Osteocyte (in vitro differentiated cells): ENCODE measurements at places on chromosomes 1 and 21. TPM values are rescaled to one million over a fixed set of nuclear protein-coding genes. Genes with fewer than 3 reads are reported as not detected.

DNA sequence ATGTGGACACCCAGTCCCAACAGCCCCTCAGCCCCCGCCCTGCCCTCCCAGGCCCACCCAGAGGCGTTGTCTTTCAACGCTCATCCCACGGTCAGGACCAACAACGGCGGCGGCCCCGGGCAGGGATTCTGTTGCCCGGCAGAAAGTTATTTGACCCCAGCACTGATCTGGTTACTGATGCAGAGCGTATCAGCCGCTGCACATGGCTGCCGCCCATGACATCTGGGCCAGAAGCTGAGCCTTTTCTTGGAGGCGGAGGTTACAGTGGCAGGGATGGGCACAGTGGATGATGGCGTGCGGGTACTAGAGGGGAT lies 127.1 kb upstream of the ARHGEF16 start:
- no peak overlapping the region for H3K27ac ChIP-seq
- H3K4me1 ChIP-seq = peaks cover 6% of the 10 kb centered on the region
- no peak for DNase-seq
- H3K4me3 ChIP-seq = no peak overlapping the region

The PPM1J gene
- 0.67 and 1.1 TPM in 2 replicates for total RNA-seq

DNA sequence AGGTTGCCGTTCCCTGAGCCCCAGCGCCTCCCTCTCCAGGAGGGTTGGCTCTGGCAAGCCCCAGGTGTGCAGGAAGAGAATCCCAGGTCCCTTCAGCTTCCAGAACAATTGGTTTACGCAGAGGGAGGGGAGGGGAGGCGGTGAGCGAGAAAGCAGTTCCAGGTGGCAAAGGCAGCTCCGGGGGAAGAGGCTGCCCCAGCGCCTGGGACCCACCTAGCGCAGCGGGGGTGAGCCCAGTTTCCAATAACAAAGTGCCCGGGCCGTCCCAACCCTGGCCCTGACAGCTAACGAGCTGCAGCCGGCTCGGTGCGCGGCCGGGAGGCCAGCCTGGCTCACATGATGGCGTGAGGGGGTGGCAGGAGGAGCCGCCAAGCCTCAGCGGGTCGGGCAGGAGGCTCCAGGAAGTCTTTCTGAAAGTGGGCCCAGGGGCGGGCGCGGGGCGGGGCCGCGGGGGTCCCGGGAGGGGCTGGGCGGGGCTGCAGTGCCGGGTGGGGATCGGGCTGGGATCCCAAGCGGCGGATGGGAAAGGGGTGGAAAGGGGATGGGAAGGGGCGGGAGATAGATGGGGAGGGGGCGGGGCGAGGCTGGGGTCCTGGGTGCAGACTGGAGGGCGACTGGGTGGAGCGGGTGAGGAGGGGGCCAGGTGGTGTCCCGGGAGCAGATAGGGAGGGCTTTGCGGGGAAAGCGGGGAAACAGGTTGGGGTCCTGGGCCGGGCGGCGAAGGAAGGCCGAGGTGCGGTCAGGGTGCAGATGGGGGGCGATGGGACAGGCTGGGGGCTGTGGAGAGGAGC lies 22.8 kb downstream of the DHRS3 start:
- no peaks in the 10 kb centered on the region for H3K27me3 ChIP-seq
- peaks cover 3% of the 10 kb centered on the region for H3K36me3 ChIP-seq
- peaks cover 40% of the 10 kb centered on the region for H3K4me1 ChIP-seq
- peak overlapping the region; percentile 46 for H3K4me3 ChIP-seq
- DNase-seq = no peak

DNA sequence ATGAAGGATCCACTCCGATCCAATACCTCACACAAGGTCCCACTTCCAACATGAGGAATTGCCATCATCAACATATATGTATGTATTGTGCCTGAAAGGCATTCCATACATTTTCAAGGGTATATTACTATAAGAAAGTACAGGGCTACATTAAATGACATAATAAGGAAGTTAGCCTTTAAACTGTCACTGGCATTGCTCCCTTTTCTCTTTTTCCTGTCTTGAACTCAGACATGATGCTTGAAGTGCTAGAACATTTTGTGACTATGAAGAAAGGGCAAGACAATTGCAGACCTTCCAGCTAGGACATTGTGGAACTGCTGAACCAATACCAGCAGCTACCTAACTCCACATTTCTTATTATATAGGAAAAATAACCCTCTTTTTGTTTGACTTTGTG lies 2.9 kb upstream of the TSPAN2 start:
- H3K27me3 ChIP-seq = peaks cover 7% of the 10 kb centered on the region
- no peak overlapping the region for H3K27ac ChIP-seq
- no peaks in the 10 kb centered on the region for H3K36me3 ChIP-seq
- peaks cover 9% of the 10 kb centered on the region for H3K4me1 ChIP-seq

DNA sequence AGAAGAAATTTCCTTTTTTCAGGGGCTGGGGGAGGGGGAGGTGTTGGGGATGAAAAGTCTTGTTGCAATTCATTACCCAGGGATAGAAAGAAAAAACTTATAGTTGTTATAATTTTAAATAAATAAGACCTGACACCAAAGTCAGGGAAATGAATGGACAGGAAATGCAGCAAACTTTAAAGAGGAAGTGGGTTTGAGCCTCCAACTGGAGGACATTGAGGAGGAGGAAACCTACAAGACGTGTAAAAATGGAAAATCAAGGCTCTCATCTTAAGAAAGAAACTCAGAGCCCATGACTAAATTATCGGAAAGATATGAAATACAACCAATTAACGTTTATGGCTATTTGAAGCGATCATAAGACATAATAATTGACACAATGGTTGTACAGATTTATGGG lies 54.4 kb downstream of the NIBAN1 start:
- H3K4me1 ChIP-seq = no peaks in the 10 kb centered on the region
- DNase-seq = no peak
- H3K4me3 ChIP-seq = no peak overlapping the region

DNA sequence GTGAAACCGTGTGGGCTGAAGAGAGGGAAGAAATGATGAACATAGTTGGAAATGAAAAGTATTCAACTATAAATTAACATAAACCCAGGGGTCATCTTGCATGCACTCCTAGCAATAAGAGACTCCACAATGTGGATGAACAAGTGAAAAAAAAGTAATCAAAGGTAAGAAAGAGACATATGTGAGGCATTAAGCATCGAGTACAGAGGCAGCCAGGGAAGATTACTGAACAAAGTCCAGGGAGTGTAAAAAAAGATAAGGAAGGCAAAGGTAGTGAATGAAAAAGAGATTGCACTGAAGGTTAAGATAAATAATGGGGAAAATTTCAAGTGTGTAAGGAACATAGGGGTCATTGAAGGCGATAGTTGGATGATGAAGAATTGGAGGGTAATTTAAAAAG lies 330.8 kb upstream of the PROX1 start:
- no peak for DNase-seq
- H3K4me1 ChIP-seq = no peaks in the 10 kb centered on the region
- no peak overlapping the region for H3K27ac ChIP-seq
- H3K36me3 ChIP-seq = no peaks in the 10 kb centered on the region

DNA sequence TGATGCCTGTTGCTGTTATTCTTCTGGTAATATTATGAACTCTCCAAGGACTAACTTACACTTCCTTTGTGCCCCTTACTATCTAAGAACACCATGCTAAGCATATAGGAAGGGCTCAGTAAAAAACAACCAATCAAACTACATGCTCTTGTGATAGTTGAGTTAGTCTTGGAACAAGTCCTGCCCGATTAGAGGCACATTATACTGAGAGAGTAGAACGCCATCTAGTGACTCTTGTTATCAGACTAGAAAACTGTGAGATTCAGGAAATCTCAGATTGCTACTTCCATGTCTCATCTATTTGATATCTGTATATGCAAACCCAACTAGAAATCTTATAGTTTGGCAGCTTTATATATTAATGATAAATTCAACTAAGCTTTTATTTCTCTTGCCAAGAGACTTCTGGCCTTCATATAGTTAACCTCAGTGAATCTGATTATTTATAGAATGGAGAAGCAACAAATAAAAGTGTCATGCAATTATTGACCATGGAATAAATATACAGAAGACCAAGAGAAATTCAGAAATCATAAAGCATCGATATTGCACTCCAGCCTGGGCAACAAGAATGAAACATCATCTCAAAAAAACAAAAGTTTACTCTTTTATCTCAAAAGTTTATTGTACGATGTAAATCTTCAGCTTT lies 7.8 kb upstream of the SRRM1 start:
- no peak overlapping the region for H3K4me3 ChIP-seq
- no peak for DNase-seq

DNA sequence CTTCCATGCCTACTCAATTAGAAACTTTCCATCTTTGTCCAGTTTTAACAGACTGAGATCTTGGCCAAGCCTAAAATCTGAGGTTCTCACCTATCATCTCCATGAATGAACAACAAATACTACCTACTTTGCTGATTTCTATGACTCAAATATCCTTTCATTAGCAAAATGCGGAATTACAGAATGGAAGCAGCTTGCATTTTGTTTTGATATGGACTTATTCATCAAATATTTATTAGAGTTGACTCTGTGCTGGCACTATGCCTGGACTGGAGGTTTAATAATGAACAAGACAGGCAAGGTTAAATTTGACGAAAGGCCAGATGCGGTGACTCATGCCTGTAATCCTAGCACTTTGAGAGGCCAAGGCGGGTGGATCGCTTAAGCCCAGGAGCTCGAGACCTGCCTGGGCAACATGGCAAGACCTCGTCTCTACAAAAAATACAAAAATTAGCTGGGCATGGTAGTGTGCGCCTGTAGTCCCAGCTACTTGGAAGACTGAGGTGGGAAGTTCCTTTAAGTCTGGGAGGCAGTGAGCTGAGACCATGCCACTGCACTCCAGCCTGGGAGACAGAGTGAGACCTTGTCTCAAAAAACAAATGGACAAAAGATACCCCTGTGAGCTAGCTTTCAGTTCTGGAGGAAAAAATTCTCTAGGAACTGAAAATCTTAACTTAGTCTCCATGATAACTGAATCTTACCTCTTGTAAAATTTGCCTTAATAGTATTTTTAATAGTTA lies 29.4 kb upstream of the SOD1 start:
- H3K27ac ChIP-seq = peak overlapping the region; percentile 72
- H3K27me3 ChIP-seq = peaks cover 2% of the 10 kb centered on the region
- peaks cover 19% of the 10 kb centered on the region for H3K4me1 ChIP-seq
- peak overlapping the region; percentile 12 for H3K4me3 ChIP-seq

GRCh38 chr1:34549199-34549598 lies 205.6 kb upstream of the GJB5 start:
- no peak overlapping the region for H3K4me3 ChIP-seq
- H3K27me3 ChIP-seq = no peaks in the 10 kb centered on the region
- no peak for DNase-seq
- H3K36me3 ChIP-seq = no peaks in the 10 kb centered on the region
- H3K4me1 ChIP-seq = no peaks in the 10 kb centered on the region

GRCh38 chr1:154962156-154962749 lies 671 bp upstream of the PYGO2 start:
- peak overlapping the region; percentile 80 for H3K4me3 ChIP-seq
- peak overlapping the region; percentile 91 for H3K27ac ChIP-seq
- DNase-seq = no peak
- no peaks in the 10 kb centered on the region for H3K27me3 ChIP-seq

The POU2F1 gene
- 15.3 and 17.9 TPM in 2 replicates for total RNA-seq

DNA sequence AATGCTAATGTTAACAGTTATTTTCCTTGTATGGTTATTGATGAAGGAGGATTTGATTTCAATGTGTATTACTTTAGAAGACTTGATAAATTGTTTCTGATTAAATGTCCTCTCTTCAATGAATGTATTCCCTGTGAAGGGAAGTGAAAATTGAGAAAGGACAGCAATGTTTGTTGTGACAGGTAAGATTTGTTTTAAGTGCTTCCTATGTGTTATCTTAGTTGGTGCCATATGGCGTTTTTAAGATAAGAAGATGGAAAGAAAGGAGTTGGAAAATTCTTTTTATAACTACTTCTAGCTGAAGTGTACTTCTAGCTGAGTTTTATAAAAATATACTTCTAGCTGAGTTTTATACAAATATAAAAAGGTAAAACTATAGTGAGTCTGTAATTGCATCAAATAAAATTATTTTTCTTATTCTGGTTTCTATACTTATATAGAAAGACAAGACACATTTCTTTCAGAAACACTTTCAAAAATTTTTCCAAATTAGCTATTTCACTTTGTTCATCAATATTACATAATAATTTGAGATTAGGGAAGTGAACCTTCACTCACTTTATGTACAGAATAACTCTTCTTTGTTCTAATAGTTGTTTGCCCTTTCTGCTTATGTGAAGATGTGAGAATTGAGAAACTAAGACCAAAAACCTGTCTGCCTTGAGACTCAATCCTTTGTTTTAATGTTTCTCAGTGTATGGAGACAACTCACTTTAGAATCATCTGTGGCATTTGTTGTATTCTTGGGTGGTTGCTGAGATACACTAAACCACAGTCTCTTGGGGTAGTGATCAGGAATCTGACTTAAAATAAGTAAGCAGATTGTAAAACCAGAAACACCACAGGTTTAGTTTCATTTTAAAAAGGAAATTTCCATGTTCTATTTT lies 382.9 kb upstream of the B3GALT2 start:
- peak overlapping the region; percentile 89 for H3K27ac ChIP-seq
- peaks cover 9% of the 10 kb centered on the region for H3K36me3 ChIP-seq
- H3K27me3 ChIP-seq = no peaks in the 10 kb centered on the region
- no peak for DNase-seq
- peaks cover 18% of the 10 kb centered on the region for H3K4me1 ChIP-seq

The SIPA1L2 gene
- 12.3 and 14.5 TPM in 2 replicates for total RNA-seq

The BSND gene
- total RNA-seq = not detected in 2 replicates

The GBP1 gene
- total RNA-seq = 24.4 and 26.3 TPM in 2 replicates

DNA sequence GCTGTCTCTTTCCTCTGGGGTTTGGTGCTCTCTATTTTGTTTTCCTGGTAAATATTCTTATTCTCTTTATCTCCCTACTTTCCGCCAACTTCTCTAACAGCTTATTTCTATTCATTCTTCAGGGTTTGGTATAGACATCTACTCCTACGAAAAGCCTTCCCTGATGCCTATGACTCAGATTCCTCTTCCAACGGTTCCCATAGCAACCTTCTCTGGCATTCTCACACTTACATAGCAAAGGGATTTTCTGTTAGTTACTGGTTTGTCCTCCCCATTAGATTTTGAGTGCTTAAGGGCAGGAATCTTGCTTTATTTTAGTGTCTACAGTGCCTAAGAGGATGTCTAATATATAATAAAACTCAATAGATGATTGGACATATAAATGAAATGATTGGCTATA lies 407.6 kb upstream of the DEPDC1 start:
- DNase-seq = no peak
- H3K4me1 ChIP-seq = no peaks in the 10 kb centered on the region
- no peak overlapping the region for H3K27ac ChIP-seq
- H3K27me3 ChIP-seq = no peaks in the 10 kb centered on the region
- H3K4me3 ChIP-seq = no peak overlapping the region

- no peak for DNase-seq
- H3K27ac ChIP-seq = no peak overlapping the region
- H3K4me3 ChIP-seq = no peak overlapping the region
Observed at GRCh38 chr1:84737590-84737989, 47.3 kb upstream of the SSX2IP start.

The CFAP141 gene
- total RNA-seq = not detected in 2 replicates

GRCh38 chr1:192376374-192376773 lies 59.6 kb downstream of the RGS21 start:
- no peak for DNase-seq
- no peaks in the 10 kb centered on the region for H3K27me3 ChIP-seq
- no peaks in the 10 kb centered on the region for H3K36me3 ChIP-seq
- no peak overlapping the region for H3K4me3 ChIP-seq
- no peak overlapping the region for H3K27ac ChIP-seq

GRCh38 chr1:218739426-218739825 lies 394.3 kb downstream of the TGFB2 start:
- no peaks in the 10 kb centered on the region for H3K27me3 ChIP-seq
- peaks cover 33% of the 10 kb centered on the region for H3K4me1 ChIP-seq

The SZRD1 gene
- total RNA-seq = 141 and 143 TPM in 2 replicates

- no peaks in the 10 kb centered on the region for H3K36me3 ChIP-seq
- H3K4me1 ChIP-seq = no peaks in the 10 kb centered on the region
- no peaks in the 10 kb centered on the region for H3K27me3 ChIP-seq
- H3K4me3 ChIP-seq = no peak overlapping the region
Observed at GRCh38 chr1:99829269-99829668, 20.9 kb upstream of the AGL start.
